ENCODE measurements at places on chromosomes 3 and 15.

- no peak for DNase-seq
Observed at GRCh38 chr3:37383323-37383722, 208.9 kb upstream of the LRRFIP2 start.

GRCh38 chr3:81468391-81468790 is 293.1 kb downstream of the GBE1 start:
- DNase-seq: no peak

DNA sequence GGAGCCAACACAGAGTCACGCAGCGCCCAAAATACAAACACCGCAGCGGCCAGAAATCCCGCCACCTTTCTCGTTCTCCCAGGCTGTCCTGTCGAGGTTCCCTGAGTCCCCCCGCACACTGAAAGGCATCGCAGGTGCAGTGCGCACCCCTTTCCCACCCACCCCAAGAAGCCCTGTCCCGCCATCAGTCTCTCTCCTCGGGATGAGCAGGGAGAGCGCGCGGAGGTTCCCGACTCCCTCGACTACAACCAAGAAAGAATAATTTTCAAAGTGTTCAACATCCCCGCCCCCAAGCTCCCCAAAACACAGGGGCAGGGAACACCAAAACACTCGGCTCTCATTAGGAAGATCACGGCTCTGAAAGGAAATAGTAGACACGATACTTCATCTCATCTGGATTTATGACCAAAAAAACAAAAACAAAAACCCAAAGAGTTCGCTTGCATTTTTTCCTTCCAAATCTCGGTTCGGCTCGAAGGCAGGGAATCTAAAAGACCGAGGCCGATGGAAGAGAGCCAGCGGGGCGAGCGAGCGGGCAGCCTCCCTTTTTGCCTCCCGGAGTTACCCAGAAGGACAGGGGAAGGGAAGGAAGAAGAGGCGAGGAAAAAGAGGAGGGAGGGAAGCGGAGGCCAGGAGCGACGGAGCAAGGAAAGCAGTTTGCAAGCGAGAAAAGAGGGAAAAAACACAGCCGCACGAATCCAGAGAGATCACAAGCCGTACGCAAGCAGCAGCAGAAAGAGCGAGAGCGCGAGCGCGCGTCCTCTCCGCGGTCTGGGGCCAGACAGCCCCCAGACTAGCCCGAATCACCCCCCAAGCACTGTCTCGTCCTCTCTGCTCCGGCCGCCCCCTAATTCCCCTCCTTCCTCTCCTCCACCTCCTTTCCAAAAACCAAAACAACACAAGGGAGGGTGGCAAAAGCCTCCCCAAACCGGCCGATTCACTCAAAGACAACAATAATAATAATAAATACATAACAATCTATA is 808 bp downstream of the BCL6 start:
- DNase-seq: no peak

DNA sequence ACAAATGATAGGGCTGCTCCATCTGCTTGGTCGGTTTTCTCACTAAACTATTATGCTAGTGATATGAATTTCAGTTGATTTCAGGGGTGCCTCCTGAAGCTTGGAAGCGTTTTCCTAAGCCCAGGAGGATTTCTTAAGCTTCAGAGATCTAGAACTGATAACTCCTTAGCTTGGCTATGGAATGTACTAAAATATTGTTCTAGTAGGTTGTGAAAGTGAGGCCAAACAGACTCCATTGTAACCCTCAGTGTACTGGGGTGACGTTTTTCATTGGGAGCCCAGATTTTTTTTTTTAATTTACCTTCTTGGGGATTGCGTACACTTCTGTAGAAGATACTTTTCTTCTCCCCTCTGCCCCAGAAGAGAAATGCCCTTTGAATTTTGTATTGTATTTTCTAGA is 17.0 kb upstream of the ST3GAL6 start:
- DNase-seq: no peak

- DNase-seq: no peak
Observed at GRCh38 chr3:64187065-64187959, 38.0 kb downstream of the PRICKLE2 start.

- DNase-seq: no peak
Observed at GRCh38 chr15:99427668-99428361, 138.0 kb upstream of the MEF2A start.

DNA sequence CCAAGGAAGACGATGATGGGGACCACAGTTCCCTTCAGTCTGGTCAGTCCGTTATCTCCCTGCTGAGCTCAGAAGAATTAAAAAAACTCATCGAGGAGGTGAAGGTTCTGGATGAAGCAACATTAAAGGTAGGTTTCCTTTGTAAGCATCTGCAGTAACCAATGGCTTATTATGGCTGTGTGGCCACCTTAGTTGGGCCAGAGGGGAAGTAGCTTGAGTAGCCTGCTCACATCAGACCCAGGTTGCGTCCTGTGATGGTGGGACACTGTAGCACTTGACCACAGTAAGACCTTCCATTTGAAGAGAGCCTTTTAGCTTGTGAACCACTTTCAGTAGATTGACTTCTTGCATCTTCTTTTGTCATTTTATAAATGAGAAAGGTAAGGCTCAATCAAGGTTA is 22.6 kb downstream of the STARD5 start:
- no peak for DNase-seq

- no peak for DNase-seq
Observed at GRCh38 chr15:84968301-84968700, 13.4 kb upstream of the PDE8A start.
